Bone marrow (tissue), 2 donors: ENCODE measurements at places on chromosomes 7 and 10.

- DNase-seq: no peak
Observed at GRCh38 chr10:89204621-89205185, 2.4 kb downstream of the CH25H start.

- no peak for DNase-seq
Observed at GRCh38 chr10:10418387-10418786, 599.3 kb upstream of the CELF2 start.

DNA sequence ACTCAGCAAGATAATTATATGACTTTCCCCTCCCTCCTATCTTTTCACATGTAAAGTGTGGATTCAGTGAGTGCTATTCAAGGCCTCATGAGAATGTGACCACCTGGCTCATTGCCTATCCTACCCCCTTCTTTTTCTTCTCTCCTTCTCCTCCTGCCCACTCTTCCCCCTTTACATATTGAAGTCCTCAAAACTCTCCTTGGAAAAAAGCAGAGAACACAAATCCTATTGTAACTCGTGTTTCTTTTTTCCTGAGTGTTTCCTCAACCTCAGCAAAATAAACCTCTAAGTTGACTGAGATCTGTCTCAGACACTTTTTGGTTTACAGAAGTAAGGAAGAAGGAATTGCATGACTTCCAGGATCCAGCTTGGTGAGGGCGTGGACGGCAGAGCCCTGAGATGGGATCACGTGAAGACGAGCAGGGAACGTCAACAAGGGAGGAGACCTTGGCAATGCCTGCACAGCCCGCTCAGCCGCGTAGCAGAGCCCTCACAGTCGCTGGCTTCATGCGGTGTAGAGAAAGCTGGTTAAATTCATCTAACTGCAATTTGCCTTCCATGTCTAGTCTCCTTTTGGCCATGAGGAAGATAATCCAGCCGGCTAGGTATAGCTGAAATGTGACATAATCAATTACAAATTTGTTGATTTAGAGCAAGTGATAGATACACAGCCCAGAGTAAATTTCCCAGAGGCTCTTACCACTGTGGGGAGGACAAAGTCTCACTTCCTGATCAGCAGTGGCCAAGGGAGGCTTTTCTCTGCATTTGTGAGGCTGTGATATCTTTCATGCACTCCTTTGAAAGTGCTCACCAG lies 75.7 kb downstream of the LYZL2 start:
- no peak for DNase-seq

DNA sequence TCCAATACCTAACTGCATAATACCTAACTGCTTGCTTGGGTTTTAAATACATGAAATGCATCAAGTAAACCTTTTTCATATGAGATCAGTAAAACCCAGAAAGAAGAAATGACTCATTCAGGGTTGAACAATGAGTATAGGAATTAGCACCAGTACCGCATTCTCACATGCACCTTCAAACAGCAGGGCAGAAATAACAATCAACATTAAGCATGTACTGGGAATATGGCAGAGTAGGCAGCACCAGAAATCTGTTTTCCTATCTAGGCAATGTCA lies 850.3 kb upstream of the SORCS1 start:
- DNase-seq: no peak

DNA sequence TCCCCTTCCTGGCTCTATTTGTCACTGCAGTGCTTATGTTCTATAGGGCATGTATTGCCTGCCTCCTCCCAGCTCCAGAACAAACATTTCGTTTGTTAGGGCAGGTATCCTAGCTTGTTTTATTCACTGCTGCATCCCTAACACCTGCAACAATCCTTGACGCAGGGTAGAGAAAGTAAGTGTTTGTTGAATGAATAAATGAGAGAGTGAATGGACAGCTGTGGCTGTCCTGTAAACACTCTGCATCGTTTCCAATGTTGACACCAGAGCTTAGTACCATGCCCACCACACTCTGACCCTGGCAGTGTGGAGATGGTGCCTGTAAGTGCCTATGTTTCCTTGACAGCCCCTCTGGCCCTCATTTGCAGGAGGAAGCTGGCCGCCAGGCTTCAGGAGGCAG lies 21.0 kb downstream of the MYH16 start:
- DNase-seq: no peak

DNA sequence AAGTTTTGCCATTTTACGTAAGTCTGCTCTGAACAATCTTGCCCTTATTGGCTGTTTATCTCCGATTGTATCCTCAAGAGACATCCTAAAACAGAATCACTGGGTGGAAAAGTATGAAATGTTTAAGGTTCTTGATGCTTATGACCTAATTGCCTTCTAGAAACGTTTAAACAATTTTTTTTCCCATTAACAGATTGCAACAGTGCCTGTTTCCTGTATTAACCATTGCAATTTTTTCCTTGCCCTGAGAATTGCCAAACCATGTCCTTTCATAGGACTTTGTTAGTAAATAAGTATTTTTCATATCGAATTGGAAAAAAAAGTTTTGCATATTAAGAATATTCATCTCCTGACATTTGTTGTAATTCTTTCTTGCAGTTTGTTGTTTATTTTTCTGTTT lies 639.8 kb downstream of the INHBA start:
- no peak for DNase-seq

- DNase-seq: no peak
Observed at GRCh38 chr10:74034301-74034700, 36.4 kb downstream of the VCL start.

- DNase-seq: no peak
Observed at GRCh38 chr10:31031205-31031557, 484 bp downstream of the ZNF438 start.

GRCh38 chr10:3919709-3920308 lies 134.8 kb upstream of the KLF6 start:
- DNase-seq: no peak

DNA sequence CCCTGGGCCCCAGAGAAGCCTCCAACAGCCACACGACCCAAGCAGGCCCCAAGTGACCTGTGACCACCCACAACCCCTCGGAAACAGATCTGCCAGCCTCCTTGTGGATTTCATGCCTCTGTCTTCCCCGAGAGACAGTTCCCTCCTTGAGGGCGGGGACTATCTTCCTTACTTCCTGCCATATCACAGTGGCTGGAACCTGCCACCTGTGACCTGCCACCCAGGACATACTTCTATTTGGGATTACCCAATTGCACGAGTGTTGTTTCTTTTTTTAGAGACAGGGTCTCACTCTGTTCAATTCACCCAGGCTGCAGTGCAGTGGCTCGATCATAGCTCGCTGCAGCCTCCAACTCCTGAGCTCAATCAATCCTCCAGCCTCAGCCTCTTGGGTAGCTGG lies 25.9 kb downstream of the TNRC18 start:
- DNase-seq: no peak

GRCh38 chr10:90089719-90090118 lies 388.3 kb downstream of the KIF20B start:
- DNase-seq: no peak

DNA sequence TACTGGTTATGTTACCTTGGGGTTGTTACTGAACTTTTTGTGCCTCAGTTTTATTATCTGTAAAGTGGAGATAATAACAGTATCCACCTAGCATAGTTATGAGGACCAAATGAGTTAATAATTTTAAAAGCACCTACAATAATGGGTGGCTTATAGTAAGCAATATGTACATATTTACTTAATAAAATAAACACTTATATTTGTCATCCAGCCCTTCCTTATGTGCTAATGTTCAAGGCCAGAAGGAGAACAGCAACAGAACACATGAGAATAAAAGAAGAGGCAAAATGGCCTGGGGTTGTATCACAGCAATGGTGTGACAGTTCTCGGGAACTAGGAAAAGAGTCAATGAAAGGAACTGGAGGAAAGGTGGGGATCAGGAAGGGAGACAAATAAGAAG lies 255.4 kb upstream of the LRGUK start:
- DNase-seq: no peak
